NCI-H1417 (cell line): ENCODE measurements at places on chromosomes 3 and 15.

DNA sequence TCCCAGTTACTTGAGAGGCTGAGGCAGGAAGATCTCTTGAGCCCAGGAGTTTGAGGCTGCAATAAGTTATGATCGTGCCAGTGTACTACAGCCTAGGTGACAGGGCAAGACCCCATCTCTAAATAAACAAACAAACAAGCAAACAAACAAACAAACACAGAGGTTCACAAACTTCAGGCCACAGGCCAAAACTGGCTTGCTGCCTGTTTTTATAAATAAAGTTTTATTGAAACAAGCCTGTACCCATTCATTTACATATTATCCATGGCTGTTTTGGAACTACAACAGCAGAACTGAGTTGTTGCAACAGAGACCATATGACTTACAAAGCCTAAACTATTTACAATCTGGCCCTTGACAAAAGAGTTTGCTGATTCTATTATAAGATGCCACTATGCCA lies 6.5 kb downstream of the DYNC1LI1 start:
- DNase-seq, result no peak

GRCh38 chr3:50194128-50194902 lies 2.9 kb downstream of the GNAT1 start:
- peak; percentile 68 for DNase-seq

DNA sequence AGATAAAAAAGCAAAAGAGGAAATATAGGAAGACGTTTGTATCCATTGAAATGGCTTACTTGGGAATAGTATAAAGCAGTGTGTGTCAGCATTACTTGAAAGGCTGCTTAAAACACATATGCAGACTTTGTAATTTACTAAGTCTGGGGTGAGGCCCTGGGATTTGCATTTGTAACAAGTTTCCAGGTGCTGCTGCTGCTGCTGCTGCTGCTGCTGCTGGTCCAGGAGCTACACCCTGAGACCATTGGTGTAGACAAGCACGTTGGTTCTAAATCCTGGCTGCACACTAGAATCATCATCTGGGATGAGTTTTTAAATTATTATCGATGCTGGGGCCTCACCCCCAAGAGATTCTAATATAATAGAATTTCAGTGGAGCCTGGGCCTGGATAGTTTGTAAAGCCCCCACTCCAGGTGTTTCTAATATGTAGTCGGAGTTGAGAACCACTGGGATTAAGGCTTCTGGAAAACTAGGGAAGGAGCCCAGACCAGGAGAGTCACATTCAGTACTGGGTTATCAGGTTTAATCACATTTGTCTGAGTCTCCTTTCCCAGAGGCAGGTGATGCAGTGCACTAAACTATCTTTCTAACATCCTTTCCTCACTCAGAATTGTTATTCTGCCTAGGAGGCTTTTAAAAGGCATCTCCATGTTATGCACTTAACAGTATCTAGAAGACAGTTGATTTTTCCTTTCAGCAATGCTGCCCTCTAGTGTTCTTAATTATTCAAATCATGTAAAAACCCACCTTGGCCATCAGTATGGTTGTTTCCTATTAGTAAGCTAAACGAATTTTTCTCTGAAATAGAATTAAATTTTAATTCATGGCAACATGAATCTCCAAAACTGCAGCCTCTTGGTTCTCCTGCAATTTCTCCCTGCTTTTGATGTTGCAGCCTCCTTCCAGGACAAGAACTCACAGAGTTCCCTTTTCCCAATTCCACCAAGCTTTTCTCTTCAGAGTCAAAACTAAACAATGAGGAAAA lies 45.4 kb downstream of the SSR3 start:
- DNase-seq, result peak; percentile 21

DNA sequence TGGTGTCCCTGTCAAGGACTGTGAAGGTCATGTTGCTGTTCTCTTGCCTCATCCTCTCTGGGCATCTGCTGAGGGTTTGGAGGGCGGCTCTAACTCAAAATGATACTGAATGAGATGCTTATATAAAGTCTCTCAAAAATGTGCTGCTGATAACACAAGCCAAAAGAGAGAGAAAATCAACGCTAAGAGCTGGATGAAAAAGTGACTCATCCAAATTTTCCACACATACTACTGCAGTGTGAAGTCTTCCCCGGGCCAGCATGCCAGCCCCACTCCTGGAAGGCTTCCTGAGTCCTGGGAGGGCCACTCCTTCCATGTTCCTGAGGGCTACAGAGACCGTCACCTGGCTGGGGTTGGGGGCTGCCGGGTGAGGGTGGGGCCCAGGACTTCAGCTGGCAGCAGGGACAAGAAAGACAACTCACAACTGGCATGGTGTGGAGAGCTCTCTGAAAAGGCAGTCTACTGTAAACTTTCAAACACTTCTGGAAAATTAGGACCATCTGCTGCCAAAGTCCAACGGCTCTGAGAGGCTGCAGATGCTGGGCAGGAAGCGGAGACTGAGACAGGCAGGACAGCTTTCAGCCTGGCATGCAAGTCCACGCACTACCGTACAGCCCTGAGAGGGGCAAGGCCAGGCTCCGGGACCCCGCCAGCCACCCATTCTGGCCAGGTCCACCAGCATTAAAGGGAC lies 200.3 kb downstream of the ADAMTS17 start:
- no peak for DNase-seq

DNA sequence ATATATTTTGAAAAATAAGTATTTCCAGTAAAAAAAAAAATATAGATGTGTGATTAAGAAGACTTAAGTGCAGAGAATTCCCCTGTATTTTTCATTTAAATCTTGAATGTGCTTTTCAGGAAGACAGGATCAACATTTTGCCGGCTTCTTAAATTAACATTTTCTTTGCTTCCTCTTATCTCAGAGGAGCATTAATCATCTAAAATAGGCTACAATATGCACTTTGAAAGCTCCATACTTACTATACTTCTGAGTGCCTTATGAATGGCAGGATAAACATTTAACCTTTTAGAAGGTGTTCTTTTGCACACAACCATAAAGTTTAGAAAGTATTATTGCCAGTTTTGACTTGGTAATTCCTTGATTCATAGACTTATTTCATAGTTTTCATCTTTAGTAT lies 164.3 kb downstream of the ECT2 start:
- DNase-seq, result no peak

DNA sequence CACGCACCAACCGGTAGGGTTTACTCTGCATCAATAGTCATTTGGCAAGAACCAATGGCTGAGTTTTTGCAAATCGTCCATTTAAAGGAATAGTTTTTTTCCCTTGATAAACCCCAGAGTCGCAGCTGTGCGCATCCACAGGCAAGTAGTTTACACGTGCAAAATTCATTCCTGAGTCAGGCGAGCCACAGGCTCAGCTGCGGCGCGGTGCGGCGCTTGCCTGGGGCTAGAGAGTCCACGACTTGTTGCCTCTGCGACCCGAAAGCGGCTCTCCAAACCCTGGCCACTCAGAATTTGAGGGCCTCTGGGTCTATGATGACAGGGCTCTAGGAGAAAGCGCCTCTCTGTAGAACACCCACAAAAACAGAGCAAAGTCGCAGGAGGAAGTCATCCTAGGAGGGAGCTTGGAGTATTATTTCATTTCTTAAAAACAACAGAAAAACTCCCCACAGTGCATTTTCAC lies 36.7 kb downstream of the ZIC4 start:
- no peak for DNase-seq

GRCh38 chr15:92044203-92044909 lies 190.8 kb downstream of the SLCO3A1 start:
- DNase-seq, result no peak

- no peak for DNase-seq
Measured at GRCh38 chr15:29840054-29840453, 17.8 kb upstream of the TJP1 start.

- no peak for DNase-seq
Measured at GRCh38 chr15:87490666-87491065, 765.9 kb downstream of the NTRK3 start.

DNA sequence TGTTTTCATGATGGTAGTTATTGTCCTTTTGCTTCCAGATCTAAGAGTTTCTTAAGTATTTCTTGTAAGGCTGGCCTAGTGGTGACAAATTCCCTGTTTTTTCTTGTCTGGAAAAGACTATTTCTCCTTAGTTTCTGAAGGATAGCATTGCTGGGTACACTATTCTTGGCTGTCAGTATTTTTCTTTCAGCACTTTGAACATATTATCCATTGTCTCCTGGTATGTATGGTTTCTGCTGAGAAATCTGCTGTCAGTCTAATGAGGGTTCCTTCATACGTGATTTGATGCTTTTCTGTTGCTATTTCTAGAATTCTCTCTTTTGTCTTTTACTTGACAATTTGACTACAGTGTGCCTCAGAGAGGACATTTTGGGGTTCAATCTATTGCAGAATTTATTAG lies 134.3 kb downstream of the CGGBP1 start:
- DNase-seq, result no peak

- no peak for DNase-seq
Measured at GRCh38 chr3:72335458-72336095, 512.7 kb downstream of the SHQ1 start.

DNA sequence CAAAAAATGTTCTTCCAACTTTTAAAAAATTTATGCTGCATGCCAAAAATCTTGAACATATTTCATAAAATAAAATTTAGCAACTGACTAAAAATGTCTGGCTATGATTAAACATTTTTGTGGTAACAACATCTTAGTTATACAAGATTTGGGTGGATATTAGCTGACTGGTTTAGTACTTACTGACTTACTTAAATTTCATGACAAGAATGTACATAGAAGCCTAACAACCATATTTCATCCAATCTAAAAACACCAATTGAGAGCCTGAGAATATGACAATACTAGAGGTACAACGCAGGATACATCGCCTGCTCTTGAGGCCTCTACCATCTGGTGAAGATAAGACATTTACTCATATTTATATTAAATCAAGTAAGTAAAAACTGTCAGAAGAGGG lies 34.6 kb downstream of the GNB4 start:
- no peak for DNase-seq

GRCh38 chr3:129513705-129514104 lies 14.7 kb upstream of the RHO start:
- DNase-seq, result no peak

GRCh38 chr3:189530822-189531221 lies 100.4 kb upstream of the TP63 start:
- DNase-seq, result no peak

DNA sequence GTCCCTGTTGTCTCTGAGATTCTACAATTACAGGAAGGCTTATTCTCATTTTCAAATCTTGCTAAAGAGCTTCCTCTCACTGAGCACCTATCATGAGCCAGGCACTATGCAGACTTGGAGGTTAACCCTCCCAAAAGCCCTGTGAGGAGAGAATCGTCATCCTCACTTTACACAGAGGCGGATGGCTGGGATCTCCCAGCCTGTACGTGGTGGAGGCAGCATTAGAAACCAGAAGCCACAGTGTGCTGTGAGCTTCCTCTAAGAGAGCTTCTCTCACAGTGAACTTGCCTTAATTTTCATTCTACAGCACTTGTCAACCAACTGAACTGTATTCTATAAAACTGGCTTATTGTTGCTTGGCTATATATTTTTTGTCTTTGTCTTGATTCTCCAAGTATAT lies 6.1 kb upstream of the DGKG start:
- DNase-seq, result no peak

DNA sequence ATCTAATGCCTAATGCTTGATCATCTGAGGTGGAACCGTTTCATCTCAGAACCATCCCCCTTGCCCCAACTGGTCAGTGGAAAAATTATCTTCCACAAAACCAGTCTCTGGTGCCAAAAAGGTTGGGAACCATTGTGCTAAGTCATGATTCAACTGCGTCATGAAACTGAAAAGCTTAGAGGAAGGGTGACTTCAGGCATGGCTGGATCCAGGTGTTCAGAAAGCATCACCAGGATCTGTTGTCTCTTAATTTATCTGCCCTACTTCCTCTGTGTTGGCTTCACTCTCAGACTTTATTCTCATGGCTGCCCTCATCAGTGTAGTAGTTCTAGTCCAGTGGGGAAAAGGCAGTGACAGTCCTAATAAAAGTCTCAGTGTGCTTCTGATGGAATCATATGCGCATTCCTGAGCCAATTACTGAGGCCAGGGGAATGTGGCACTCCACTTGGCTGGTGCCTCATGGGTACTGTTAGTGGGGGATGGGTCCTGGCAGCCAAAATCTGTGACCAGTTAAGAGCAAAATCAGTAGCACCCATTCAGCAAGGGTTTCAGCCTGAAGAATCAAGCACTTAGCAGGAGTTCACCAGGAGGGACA lies 110.3 kb downstream of the WNT5A start:
- no peak for DNase-seq

DNA sequence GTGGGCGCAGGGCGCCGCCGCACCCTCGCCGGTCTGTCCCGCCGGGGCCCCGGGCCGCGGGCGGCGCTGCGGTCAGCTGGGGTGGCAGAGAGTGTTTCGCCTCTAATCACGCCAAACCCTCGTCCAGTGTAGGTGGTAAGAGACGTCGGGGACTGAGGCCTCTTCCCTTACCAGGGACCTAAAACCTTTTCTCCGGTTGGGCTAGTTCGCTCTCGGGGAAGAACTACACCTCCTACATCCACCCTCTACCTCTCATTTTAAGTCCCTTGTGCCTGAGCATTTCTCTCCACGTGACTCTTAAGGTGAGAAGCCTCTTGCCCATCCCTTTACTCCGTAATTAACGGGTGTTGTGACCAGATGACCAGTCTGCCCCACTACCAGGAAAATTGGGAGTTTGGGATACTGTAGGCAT lies 520 bp downstream of the TMEM42 start:
- peak; percentile 4 for DNase-seq

DNA sequence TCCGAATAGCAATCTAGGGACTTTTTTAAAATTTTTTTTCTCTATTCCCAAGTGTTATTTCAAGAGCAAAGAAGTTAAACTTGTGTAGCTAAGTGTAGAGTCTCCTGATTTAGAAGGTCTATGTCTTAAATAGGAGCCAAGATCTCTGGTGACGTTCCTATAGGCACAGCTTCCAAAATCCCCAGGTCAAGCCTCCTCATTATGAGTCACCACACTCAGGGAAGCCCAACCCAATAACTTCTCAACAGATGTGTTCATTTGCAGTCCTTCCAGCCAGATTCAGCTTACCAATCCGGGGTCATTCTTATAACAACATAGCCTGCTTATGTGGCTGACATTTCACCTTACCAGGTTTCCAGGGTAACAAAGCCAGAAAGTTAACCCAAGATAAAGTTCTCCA lies 270.3 kb downstream of the IL5RA start:
- no peak for DNase-seq

DNA sequence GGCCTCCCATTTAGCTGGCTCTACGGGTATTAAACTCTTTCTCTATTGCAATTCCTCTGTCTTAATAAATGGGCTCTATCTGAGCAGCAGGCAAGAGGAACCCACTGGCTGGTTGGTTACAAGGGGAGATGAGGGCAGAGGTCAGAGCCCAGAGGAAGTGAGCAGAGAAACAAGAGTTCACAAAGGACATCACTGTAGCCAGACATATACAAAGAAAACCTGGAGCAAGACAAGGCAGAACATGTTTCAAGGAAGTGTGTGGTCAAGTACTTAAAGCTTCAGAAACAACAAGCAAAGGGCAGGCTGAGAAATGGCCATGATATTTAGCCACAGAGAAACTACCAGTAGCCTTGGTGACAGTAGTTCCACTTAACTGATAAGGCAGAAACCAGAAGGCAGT lies 24.3 kb downstream of the SUSD5 start:
- DNase-seq, result no peak

- DNase-seq, result peak; percentile 85
Measured at GRCh38 chr3:43892526-43892925, 201.8 kb downstream of the ABHD5 start.

- no peak for DNase-seq
Measured at GRCh38 chr15:68305420-68305871, 27.9 kb downstream of the FEM1B start.
